ENCODE measurements at places on chromosomes 2 and 18. TPM values are rescaled to one million over a fixed set of nuclear protein-coding genes. Genes with fewer than 3 reads are reported as not detected.

DNA sequence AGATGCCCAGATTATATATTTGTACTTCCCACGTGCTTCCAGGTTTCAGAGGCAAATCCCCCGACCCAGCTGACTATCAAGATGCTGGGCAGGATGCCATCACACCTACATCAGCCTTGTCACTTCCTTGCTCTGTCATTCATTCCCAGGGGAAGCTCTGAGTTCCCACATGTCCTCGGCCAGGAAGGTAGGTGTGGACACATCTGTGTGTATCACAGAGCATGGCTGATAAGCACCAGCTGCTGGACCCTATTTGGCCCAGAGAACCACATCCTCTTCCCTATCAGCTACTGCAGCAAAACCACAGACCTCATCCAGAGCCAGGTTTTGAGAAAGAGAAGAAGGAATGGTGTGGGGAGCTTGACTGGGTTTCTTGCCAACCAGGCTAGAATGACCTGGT, 31.9 kb upstream of the ITGA6 start:
- no peak overlapping the region for H3K27ac ChIP-seq
- DNase-seq, result no peak
- no peaks in the 10 kb centered on the region for H3K27me3 ChIP-seq
- H3K4me1 ChIP-seq, result peaks cover 15% of the 10 kb centered on the region
- no peak overlapping the region for H3K4me3 ChIP-seq

The ABCG8 gene
- total RNA-seq, result not detected

The MARCHF4 gene
- total RNA-seq, result 2.5 TPM

GRCh38 chr2:25105336-25106085, 62.9 kb downstream of the POMC start:
- peaks cover 6% of the 10 kb centered on the region for H3K4me1 ChIP-seq
- no peaks in the 10 kb centered on the region for H3K36me3 ChIP-seq
- DNase-seq, result peak; percentile 27
- H3K27me3 ChIP-seq, result 0 out of 2 replicates have a peak, but pooled peaks cover 3% of the 10 kb centered on the region

GRCh38 chr2:48728295-48728694, 27.2 kb downstream of the LHCGR start:
- no peaks in the 10 kb centered on the region for H3K27me3 ChIP-seq
- DNase-seq, result no peak
- H3K4me1 ChIP-seq, result peaks cover 17% of the 10 kb centered on the region
- H3K36me3 ChIP-seq, result no peaks in the 10 kb centered on the region

The NXPH2 gene
- total RNA-seq, result 8.3 TPM

DNA sequence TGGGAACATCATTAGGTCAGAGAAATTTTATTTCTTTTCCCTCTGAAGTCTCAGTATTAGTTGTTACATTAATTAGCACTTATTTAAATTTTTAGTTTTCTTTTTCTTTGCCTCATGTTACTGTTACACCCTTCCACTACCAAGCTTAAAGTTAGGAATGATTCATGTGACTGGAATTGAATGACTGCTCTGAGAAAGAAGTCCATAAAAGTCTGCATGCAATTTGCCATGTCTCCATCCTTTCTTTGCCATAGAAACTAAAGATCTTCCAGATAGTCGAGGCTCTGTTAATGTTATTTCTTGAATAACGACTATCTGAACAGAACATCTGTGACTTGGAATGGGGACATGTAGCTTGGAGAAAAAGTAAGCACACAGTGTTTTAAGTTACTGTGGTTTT, 1269.8 kb upstream of the PIK3C3 start:
- no peaks in the 10 kb centered on the region for H3K4me1 ChIP-seq
- H3K4me3 ChIP-seq, result no peak overlapping the region
- H3K27ac ChIP-seq, result no peak overlapping the region
- no peaks in the 10 kb centered on the region for H3K36me3 ChIP-seq
- H3K27me3 ChIP-seq, result no peaks in the 10 kb centered on the region
- no peak for DNase-seq

The TCF7L1 gene
- 0.68 TPM for total RNA-seq

- H3K27ac ChIP-seq, result no peak overlapping the region
- no peak overlapping the region for H3K4me3 ChIP-seq
- no peak for DNase-seq
Measured at GRCh38 chr18:50849419-50849821, 29.5 kb upstream of the ME2 start.

DNA sequence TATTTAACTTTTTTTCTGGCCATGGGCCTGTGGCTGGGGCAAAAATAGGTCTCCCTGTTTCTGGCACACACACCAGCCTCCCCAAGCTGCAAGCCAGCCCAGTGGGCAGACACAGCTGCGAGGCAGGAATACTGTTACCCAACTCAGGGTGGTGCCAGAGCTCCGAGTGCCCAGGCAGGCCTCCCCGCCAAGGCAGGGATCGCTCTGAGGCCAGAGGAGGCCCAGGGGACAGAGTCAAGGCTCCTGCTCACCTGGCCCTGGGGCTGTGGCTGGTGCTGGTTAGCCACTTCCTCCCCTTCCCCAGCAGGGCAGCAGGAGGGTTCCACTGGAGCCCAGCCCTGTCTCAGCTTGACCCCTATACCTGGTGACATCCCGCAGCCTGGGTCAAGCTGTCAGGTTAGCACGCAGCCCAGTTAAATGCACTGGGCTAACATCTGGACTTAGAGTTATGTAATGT, 67.1 kb upstream of the EPAS1 start:
- DNase-seq, result no peak
- no peaks in the 10 kb centered on the region for H3K36me3 ChIP-seq
- no peak overlapping the region for H3K4me3 ChIP-seq
- H3K4me1 ChIP-seq, result peaks cover 2% of the 10 kb centered on the region

The RESP18 gene
- not detected for total RNA-seq

GRCh38 chr2:240955306-240956170, 42.9 kb upstream of the SNED1 start:
- DNase-seq, result no peak
- H3K27ac ChIP-seq, result no peak overlapping the region
- no peak overlapping the region for H3K4me3 ChIP-seq
- peaks cover 11% of the 10 kb centered on the region for H3K4me1 ChIP-seq
- H3K27me3 ChIP-seq, result no peaks in the 10 kb centered on the region
- H3K36me3 ChIP-seq, result no peaks in the 10 kb centered on the region

DNA sequence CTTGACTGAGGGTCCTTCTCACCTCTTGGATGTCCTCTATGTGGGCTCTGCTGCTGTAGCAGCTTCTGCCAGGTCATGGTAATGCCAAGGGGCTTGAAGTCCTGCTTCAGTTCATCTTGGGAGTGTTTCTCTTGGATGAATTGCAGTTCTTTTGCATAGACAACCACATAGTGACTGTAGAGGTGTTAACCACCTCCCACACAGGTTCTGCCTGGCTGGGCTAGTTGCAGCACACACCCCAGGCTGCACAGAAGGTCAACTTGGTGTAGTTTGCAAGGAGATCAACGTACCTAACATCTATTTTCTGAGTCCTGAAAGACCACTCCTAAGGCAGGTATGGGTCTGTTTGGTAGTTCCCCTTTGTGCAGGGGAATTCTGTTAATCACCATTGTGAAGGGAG, 108.1 kb downstream of the ADCYAP1 start:
- no peak overlapping the region for H3K4me3 ChIP-seq
- no peak for DNase-seq
- no peaks in the 10 kb centered on the region for H3K27me3 ChIP-seq
- H3K36me3 ChIP-seq, result no peaks in the 10 kb centered on the region
- H3K27ac ChIP-seq, result no peak overlapping the region
- peaks cover 5% of the 10 kb centered on the region for H3K4me1 ChIP-seq

The OSBPL6 gene
- 0.03 TPM for total RNA-seq

The OSR1 gene
- total RNA-seq, result 1.9 TPM

The PARD3B gene
- 10.6 TPM for total RNA-seq

Data from SJSA1 (cell line).